ENCODE measurements at places on chromosomes 16 and 17.

DNA sequence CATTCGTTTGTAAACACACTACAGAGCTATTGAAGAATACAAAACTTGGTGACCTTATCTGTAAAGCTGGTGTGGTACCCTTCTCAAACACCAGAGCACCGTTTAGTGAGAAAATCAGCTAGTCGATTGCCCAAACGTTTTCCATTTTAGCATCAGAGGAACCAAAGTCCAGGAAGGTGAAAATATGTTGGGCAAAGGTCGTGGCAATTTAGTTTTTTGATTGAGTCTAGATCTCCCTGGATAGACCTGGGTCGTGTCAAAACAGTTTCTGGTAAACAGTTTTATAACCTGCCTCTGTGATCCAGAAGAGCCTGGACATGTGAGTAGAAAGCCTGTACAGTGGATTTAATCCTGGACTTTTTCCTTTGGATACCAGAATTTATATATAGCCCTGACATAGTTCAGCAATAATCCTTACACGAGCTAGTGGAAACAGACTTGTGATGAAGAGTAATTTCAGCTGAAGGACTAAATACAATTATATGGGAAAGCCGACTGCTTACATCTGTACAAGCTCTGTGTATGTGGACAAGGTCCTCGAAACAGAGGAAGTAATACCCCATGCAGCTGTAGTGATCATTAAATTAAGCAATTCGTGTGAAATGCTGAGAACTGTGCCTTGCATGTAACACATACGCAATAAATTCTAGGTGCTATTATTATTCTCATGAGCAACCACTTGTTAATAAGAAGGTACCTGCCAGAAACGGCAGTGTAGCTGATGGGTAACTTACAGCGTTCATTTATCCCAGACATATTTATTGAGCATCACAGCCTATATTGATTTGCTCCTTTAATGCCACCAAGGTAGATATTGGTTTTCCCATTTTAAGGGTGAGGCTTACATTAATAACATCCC lies 72.5 kb downstream of the MAP2K6 start:
- no peak for DNase-seq

DNA sequence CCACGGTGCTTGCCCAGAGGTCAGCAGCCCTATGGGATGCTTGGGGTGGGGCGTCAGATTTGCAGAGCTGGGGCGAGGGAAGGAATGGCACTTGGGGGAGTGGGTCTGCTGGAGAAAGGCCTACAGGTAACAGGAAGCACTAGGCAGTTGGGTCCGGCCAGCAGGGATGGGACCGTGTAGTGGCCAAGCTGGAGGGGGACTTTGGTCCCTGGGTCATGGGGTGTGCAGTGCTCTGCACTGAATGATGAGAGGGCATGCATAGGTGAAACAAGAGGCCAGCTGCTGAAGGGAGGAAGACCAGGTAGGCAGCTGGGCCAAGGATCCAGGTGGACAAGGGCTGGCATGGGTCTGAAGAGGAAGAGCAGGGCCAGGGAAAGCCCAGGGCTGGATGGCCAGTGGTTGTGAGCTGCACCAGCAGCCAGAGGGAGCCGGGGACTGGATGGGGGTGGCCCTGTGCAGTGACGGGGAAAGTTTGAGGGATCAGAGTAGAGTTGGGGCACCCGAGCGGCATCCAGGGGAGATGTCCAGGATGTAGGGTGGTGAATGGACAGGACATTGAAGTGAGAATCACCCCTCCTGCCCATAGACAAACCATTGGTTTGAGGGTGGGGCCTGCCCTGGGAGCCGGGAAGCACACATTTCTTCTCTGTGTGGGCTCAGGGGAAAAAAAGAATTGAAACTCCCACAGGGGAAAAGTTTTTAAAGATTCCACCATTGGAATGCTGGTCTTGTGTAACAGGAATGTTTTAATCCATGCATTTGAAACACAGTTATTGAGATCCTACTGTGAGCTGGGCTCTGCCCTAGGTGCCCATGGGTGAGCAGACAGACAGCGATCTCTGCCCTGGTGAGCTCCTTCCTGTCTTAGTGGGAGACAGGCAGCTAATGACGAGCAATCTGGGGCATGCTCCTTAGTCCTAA lies 25.1 kb downstream of the RAI1 start:
- no peak for DNase-seq

DNA sequence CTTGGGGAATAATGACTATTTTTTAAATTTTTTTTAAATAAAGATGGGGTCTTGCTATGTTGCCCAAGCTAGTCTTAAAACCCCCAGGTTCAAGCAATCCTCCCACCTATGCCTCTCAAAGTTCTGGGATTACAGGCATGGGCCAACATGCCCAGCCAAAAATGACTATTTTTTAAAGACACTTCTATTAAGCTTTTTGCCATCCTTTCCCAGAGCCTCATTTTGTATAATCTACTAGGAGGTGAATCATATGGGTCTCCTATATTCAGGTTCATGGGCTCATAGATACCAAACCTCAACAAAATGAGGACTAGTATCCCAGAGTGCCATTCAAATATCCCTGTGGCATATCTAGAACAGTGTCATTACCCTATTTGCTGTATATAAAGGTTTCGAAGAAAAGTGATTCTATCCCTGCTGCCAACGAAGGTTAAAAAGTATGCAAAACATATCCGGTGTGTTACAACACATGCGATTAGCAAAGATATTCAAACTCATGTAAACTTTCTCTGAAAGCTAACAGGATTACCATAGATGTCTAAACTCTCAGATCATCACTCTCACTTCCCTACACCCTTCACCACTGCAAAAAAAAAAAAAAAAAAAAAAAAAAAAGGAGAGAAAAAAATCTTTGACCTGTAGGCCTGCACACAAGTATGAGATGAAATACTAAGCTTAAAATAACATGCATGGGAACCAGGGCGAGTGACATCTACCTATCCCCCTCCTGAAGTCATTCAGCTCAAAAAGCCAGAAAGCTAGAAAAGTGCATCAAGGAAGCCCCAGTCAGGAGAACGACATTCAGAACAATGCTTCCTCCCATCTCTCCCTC lies 23.5 kb downstream of the XPO6 start:
- peak; percentile 27 for DNase-seq

GRCh38 chr17:17921192-17922069 lies 50.8 kb downstream of the TOM1L2 start:
- peak; percentile 65 for DNase-seq

DNA sequence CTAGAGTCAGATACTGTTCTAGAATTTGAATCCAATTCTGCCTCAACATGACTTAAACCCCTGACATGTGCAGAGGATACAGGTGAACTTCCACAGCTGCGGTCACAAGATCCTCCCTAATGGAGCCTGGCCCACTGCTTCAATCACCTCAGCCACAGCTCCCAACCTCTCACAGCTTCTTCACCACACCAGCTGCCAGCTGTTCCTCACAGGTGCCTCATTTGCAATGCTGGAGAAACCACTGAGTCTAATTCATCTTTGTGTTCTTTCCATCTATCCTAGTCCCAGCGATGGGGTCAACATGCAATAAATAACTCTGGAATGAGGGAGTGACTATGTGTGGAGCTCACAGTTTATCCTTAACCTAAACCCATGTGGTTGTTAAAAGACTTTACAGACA lies 72.0 kb upstream of the MAF start:
- no peak for DNase-seq

GRCh38 chr16:86038926-86039310 lies 140.0 kb downstream of the IRF8 start:
- DNase-seq, result no peak

GRCh38 chr17:83057793-83058265 lies 21.6 kb upstream of the METRNL start:
- DNase-seq, result no peak

DNA sequence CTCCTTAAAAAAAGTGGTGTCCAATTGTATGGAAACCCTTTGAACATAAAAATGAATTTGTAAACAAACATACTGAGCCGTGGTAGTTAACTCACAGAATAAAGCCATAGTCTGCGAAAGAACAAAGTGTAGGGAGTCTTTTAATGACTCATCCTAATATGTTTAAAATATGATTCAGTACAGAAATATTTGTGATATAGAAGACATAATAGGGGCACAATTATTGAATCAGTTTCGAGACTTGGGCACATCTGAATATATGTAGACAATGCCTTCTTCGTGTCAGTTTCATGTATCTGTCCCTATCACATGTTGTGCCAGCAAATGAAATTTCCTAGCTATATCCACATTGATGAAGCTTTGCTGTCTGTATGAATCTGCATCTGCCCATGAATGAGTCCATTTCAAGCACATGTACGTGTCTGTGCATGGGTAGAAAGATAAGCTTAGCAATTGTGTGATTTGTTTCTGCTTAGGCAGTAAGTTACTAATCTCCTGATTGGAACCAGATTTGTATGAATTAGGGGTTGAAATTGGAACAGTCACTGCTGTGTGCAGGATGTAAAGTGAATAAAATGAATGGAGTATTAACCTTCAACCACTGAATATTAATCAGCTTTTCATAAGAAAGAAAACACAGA lies 112.5 kb upstream of the SOX9 start:
- no peak for DNase-seq

- DNase-seq, result no peak
Observed at GRCh38 chr16:21023509-21024202, 123.1 kb downstream of the LYRM1 start.

- DNase-seq, result no peak
Observed at GRCh38 chr17:29929006-29929532, 959 bp downstream of the SSH2 start.

DNA sequence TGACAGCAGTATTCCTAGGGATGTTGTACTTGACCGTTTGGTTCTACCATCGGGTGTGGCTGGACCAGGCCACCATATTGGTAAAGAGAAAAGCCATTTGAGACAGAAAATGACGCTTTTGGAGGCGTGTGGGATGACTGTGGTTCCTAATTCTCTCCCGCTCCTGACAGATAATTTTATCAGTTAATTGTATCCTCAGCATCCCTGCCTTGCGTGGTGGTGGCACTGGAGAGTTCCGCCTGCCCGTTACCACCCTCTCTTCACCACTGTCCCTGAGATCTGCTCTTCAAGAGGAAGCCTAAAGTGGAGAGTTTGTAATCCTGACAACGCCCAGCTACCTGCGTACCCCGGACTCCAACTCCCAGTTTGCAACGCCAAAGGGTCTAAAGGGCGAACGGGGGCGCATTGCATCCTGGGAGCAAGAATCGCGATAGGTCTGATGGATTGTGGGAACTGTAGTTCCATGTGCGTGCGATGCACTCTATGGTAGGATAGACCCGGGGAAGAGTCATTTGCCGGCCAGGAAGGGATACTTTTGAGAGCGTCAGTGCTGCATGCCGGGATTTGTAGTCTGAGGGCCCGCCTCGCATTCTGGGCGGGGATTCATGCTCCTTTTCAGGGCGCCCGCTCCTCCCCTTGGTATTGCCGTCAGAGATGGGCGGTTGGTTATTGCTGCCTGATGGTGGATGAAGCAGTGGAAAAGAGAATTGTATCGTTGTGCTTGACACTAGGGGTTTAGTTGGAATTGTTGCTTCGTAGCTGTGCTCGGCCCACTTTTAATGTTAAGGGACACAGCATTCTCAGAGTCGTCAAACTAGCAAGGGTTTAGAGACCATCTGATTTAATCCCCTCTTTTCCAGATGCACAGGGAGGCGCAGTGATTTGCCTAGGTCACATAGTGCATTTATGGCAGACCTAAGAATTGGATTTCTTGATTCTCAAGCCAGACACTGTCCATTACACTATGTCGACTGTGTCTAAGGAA lies 965 bp upstream of the PHF12 start:
- DNase-seq, result peak; percentile 99

GRCh38 chr17:3903881-3904290 lies 11.0 kb upstream of the CAMKK1 start:
- no peak for DNase-seq

DNA sequence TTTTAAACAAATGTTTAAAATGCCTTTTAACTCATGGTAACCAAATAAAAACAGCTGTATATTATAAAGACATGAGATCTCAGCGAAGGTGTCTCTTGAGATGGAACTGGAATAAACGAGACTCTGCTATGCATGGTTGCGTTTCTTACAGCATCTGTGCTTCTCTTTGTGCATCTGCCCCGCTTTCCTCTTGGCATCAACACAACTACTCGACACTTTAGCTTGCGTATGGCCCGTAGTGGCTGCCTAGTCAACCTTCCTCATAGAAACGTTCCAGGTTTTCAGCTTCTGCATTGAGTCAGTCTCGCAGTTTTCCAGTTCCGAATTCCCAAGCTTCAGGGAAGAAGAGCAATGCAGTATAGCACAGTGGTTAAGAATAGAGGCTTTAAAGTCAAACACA lies 214.9 kb downstream of the CEP112 start:
- no peak for DNase-seq

DNA sequence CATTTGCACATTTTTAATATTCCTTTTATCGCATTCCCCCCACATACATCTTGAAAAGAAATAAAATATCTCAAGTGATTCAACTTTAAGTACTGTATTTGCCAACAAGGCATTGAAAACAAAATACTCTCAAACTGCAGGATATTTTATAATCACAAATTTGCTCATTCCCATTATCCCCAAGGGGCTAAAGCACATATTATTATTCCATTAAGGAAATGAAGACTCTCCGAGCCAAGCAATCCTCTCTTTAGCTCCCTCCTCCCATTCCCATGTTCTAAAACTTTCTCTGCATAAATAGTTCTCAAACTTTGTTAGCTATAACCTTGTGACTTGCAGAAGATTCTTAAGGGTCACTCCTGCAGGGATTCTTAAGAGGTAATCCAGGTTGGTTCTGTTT lies 436.8 kb downstream of the KCNJ2 start:
- no peak for DNase-seq

DNA sequence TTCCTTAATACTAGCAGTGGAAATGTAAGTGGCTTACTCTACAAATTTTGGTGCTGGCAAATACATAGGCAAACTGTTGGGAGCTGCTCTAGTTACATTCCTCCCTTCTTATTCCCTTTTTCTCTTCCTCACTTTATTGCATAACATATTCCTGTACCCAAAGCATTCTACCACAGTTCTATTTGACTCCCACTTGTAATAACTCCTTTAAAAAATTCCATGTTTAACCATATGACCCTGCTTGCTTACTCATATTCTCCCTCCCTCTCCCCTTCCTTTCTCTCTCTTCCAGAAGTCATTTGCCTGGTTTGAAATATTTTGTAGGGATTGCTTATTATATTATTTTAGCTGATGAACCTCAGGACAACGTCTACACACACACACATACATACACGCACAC lies 22.7 kb downstream of the NQO1 start:
- no peak for DNase-seq

GRCh38 chr16:56715126-56715525 lies 14.8 kb upstream of the NUP93 start:
- no peak for DNase-seq

DNA sequence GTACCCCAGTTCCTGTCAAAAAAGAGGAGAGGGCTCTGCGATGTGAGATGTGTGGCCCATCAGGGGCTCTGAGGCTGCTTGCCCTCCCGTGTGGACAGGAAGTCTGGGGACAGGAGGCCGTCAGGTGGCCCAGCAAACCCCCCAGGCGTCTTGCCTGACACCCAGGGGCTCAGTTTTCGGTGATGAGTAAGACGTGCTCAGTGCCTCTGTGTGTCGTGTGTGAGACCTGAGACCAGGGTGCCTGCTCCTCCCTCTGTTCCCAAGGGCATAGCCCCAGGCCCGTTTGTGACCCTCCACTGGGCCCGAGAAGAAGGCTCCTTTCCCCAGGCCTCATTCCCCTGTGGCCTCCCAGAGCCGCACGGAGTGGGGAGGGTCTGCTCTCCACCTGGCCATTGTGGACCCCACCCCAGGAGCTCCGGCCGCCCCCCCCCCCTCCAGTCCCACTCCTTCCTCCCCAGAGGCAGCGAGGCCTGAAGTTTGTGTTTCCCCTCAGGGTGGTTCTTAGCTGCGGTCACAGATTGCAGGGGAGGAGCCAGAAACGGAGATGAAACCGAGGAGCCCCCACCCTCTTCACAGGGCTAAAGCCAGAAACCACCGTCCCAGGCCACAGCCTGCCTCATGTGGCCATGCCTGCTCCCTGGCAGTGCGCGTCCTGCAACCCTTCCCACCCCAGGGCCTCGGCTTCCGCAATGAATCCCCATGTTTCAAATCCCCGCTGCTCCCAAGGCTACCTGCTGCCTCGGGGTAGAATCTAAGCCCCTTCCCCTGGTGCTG lies 4.9 kb upstream of the ACTG1 start:
- peak; percentile 74 for DNase-seq
